ENCODE measurements at places on chromosomes 5 and 9.
A peak's percentile ranks its signal among the peaks of the same experiment; 100 is the strongest.

DNA sequence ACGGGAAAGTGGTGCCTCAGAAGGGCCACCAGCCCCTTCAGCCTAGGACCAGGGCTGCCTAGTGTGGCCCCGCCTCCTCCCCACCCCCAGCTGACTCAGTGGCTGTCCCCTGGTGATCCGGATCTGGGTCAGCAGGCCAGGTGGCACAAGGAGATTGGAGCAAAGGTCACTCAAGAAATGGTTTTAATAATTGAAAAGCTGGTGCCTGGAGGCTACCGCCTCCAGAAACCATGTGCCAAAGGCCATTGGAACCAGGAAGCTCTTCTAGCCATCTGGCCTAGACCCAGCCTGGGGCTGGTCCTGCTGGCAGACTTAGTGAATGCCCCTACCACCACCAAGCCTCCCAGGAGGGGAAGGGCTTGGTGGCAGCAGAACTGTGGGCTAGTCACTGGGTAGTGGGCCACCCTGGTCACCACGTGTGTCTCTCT lies 1.5 kb downstream of the ST6GALNAC4 start:
- DNase-seq: no peak

DNA sequence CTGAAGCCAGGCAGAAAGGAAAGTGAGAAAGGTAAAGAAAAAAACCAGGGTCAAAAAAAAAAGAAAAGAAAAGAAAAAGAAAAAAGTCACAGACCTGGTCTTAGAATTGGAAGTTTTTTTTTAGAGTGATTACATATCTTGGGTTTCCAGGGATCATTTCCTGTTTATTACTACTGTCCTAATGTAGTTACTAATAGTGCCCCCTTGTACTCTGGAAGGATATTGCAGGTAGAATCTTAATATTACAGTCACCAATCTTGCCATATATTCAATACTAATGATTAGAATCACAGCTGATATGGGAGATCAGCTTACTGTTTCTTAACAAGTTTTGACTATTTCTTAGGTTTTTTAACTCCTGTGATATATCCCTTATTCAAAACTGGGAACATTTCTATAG lies 543.2 kb upstream of the CDH6 start:
- DNase-seq: no peak

DNA sequence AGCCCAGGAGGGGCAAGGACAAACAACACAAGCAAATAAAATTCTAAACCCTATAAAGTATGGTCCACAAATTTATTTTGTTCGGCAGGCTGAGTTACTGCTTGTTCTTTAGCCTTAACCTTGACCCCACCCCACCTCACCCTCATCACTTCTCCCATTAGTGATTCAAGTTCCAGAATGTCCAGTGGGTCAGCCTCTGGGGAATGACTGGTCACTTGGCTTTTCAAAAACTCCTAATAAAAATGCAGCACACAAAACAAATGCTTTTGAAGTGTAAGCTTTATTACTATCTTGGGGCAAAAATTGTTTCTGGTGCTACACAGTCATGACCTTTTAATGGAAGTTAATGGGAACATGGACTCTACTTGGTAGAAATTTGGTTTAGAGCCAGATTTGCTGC lies 142.1 kb downstream of the MPDZ start:
- DNase-seq: no peak

GRCh38 chr5:177134697-177135225 lies 1.2 kb downstream of the NSD1 start:
- no peak for DNase-seq

DNA sequence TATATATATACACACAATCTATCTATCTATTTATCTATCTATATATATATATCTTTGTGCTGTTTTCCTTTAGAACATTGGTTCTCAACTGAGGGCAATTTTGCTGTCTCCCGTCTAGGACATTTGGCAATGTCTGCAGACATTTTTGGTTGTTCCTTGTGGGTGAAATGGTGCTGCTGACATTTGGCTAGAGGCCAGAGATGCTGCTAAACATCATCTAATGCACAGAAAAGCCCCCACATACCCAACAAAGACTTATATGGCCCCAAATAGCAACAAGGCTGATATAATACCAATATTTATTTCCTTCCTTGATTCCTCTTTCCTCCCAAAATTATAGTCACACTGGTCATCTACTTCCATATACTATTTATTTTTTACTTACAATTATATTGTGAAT lies 197.5 kb downstream of the TRPM3 start:
- no peak for DNase-seq

DNA sequence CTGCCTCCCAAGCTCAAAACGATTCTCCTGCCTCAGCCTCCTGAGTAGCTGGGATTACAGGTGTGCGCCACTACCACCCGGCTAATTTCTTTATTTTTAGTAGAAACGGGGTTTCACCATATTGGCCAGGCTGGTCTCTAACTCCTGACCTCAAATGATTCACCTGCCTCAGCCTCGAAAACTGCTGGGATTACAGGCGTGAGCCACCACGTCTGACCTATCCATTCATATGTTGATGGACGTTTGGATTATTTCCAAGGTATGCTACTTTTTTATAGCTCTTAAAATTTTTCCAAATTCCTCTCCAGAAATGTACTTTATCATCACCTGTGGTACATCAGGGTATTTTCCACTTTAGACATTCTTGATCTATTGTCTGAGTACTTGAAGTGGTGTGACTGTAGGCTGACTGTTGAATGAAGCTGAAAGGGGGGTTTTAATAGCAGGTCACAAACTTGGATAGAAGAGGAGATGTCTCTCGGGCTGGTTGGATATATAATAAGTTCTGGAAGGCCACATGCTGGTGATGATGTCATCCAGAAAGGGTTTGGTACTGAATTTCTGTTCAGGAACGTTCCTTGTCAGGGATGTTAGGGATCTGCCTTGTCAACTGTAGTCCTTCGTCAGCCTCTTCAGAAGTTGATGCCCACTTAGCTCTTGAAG lies 7.4 kb downstream of the CTNNA1 start:
- DNase-seq: no peak

GRCh38 chr5:133888625-133888991 lies 79.8 kb downstream of the C5orf15 start:
- no peak for DNase-seq

DNA sequence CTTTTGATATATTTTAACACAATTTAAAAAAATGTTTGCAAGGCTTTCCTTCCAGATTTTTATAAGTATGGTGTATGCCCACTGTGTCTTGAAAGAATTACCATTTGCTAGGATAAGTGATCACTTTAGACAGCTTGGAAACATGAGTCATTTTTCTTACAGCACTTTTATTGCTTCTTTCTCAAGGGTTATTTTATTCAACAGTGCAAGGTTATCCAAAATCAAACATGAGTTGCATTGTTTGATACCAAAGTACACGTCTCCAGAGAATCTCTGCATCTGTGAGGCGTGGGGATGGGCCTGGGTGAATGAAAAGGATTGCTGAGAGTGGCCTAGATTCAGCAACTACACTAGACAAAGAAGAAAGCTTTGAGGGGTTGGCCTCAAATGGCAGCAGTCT lies 329.6 kb downstream of the ADAMTS6 start:
- DNase-seq: no peak

- DNase-seq: no peak
These were observed 179.6 kb downstream of the GNAQ start for GRCh38 chr9:77851882-77852595.

DNA sequence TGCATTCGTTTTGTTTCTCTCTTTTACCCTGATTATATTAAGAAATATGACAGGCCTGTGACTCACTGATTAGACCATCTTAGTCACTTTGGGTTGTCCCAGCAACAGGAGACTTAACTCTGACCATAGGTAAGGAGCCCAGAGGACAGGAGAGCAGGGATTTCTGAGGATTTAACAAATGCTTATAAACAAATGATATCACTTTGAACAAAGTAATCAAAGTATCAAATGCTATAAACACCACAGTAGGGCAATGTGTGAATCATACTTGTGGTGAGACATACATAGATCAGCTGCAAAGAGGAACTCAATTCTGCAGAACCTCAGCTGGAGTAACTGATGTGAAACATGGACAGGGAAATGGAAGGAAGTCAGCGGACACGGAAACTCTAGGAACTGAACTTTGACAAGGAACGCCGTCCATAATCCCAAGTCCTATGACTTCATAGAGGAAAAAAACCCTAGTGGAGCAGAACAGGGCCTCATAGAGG lies 190.6 kb upstream of the MSX2 start:
- DNase-seq: no peak

DNA sequence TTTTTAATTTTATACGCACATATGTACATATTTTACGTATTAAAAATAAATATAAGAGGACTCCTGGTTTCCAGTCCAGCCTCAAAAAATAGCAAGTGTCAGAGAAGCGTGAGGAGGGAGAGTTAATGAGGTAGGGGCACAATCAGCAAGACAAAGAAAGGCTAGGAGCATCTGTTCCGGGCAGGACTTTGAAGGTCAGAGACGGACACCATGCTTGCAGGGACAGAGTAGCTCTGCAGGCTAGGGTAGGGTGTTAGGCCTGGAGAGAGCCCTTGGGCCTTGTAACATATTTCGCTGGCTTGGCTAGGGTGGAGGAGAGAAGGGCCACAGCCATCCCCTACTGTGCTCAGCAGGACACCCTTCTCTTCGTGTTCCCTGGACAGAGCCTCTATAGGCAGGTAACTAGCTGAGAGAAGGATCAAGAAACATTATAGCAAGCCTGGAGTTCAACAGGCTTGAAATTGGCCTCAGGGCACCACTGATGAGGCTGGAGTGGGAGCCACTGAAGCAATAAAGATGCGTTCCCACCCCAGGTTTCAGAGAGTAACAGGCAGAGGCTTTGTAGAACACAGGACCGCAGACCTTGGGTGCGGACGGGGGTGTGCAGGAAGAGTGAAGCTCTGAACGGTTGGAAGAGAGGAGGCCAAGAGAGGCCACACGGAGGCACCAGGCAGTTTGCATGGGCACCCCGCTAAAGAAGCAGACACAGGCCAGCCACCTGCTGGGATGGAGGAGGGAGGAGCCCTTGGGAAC lies 9.7 kb upstream of the IPPK start:
- DNase-seq: no peak

GRCh38 chr9:130453487-130453886 lies 8.7 kb downstream of the ASS1 start:
- no peak for DNase-seq

DNA sequence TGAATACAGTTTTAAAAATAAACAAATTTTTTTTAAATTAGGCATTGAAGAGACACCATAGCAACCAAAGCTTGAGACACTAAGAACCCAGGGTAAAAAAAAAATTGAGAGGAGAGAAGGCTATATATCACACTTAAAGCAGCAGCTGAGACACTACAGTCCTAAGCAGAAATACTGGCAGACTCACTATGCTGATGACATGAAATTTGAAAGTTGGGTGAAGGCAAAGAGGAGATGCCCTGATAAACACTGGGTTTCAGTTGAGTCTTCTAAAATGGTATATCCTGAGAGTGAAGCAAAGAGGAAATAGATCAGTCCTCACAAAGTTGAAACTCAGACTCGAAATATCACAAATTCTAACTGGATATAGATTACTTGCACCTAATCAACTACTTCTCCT lies 419.9 kb upstream of the CDH9 start:
- no peak for DNase-seq

- no peak for DNase-seq
These were observed 14.1 kb downstream of the CAPSL start for GRCh38 chr5:35924122-35924949.

DNA sequence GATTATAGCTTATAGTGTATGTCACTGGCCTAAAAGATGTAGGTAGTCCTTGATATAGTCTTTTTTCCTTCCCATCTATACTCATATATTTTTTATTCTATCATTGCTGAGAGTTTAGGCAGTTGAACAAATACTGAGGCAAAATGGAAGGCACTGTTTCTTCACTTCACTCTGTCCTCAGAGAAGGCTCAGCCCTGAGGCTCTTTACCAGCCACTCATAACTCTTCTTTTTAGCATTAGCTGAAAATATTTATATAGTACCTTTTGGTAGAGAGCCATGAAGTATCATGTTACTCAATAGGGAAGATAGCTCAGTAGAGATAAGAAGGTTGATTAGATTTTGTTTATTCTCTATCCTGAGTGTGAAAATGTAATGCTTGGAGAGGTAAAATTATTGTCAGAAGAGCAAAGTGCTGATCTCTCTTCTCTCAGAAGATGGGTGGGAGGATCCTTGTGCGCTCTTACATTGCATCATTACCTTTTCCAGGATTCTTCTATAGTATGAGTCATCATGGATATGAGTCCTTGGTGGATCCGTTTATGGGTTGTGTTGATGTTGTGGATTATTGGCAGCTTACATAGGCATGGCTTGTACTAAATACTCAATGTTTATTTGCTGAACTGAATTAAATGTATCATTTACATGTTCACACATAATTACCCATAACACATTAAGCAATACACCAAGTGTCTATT lies 88.1 kb downstream of the ANXA1 start:
- DNase-seq: no peak

DNA sequence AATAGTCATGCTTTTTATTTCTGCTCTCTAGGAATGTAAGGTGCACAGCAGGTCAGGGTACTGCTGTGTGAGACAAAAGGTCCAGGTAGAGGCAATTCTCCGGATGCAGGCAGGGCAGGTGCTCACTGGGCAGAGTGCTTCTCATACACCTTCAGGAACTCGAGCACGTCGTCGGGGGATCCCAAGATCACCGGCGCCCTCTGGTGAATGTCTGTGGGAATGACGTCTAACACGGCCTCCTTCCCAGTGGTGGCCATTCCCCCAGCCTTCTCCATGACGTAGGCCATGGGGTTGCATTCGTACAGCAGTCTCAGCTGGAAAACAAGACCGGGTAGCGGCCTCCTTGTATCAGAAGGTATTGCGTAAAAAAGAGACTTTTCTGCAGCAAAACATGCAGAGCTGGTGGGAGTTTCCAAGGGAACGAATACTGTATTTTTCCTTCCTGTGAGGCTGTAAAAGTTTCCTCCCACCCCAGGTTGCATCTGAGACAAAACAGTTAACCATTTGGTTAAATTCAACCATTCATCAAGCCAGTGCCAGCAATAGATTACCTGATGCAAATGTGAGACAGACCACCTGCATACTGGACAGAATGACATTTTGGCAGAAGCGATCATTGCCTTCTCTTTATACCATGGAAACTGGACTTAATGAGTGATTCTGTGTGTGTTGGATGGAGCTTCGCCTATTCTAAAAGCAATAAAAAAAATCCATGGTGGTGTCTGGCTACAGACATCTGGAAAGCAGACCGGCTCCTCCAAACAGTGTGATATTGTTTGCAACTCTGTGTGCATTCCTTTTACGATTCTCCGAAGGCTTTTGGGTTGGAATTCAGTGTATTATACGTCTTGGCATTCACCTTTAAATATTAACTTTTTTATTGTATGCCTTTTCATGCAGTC lies 9.9 kb upstream of the FBP2 start:
- DNase-seq: peak; percentile 10

DNA sequence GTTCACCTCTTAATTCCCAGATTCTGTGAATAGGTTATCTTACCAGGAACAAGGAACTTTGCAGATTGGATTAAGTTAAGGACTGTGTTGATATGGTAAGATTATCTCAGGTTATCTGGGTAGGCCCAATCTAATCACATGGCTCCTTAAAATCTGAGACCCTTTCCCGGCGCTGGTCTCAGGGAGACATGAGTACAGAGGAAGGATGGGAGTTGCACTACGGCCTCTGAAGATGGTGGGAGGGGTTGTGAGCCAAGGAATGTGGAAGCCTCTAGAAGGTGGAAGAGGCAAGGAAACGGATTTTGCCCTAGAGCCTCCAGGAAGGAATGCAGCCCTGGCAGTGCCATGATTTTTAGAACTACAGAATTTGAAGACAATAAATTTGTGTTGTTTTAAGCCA lies 95.1 kb downstream of the AK8 start:
- no peak for DNase-seq
